ENCODE measurements at places on chromosomes 6 and 20.

GRCh38 chr6:44489910-44490604, 102.6 kb downstream of the CDC5L start:
- peak; percentile 98 for DNase-seq

DNA sequence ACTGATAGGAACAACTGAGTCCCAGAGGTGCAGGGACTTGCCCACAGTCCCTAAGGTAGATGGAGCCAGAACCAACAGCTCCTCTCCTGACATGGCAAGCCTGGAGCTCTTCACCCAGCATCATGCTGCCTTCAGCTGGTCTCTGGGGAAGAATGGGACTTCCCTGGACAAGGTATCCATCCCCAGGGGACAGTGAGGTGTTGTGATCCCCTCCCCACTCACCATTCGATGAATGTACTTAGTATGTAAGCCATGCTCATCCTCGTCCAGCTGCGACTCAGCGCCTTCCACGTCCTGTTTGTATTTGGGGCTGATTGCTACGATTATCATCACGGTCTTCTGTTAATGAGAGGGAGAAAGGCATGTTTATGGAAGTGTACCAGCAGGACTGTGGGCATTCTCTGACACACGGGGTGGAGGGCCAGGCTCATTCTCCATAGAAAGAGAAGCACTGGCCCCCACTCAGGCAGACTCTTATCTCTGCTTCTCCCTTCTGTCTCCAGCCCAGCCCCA, 39.4 kb downstream of the TRAF3IP2 start:
- DNase-seq: no peak

- DNase-seq: no peak
Measured at GRCh38 chr6:11890209-11890608, 111.6 kb upstream of the ADTRP start.

GRCh38 chr6:63881791-63882190, 246.2 kb downstream of the PHF3 start:
- DNase-seq: no peak

GRCh38 chr6:15553736-15554294, 109.0 kb downstream of the DTNBP1 start:
- DNase-seq: no peak

- no peak for DNase-seq
Measured at GRCh38 chr20:33843050-33843449, 31.9 kb downstream of the CHMP4B start.

DNA sequence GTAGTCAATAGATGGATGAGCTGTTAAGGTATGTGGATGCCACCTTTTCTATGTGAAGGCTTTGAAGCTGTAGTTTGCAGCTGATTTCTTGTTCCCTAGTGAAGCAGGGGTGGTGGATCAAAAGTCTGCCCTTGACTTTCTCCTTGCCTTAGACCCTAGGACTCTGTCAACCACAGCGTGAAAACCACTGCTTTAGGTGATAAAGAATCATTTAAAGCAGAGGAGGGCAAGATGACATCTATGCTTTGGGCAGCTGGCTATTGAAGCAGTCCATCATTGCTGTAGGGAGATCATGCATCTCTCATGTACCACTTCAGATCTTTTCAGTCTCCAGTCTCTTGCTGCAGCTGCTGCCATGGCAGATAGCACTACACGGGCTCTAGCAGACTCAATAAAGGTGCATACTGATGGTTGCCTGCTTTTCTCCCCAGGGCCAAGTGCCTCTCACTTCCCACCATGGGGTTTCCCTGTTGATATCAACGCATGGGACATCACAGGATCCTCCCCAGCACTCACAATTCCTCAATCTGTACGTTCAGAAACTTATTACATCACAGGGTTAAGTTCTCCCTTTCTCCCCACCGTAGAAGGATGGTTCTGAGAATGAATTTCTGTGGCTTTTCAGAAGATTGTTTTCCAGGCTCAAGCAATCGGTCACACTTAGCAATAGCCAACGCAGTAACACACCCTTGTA, 122.0 kb upstream of the STMND1 start:
- DNase-seq: no peak

GRCh38 chr20:63979557-63980316, at the start of gene SAMD10:
Gene SAMD10 (minus strand): TSS chr20:63979642. CDS start chr20:63979467, 175 bp downstream.
- DNase-seq: peak; percentile 54

- DNase-seq: no peak
Measured at GRCh38 chr20:36309643-36310042, 3.5 kb downstream of the DLGAP4 start.

GRCh38 chr6:118968416-118968815, 33.5 kb upstream of the MCM9 start:
- DNase-seq: peak; percentile 8

GRCh38 chr6:33123732-33124524, 48.1 kb downstream of the HLA-DPB1 start:
- peak; percentile 10 for DNase-seq

- DNase-seq: no peak
Measured at GRCh38 chr20:50305636-50306477, 115.2 kb downstream of the CEBPB start.

DNA sequence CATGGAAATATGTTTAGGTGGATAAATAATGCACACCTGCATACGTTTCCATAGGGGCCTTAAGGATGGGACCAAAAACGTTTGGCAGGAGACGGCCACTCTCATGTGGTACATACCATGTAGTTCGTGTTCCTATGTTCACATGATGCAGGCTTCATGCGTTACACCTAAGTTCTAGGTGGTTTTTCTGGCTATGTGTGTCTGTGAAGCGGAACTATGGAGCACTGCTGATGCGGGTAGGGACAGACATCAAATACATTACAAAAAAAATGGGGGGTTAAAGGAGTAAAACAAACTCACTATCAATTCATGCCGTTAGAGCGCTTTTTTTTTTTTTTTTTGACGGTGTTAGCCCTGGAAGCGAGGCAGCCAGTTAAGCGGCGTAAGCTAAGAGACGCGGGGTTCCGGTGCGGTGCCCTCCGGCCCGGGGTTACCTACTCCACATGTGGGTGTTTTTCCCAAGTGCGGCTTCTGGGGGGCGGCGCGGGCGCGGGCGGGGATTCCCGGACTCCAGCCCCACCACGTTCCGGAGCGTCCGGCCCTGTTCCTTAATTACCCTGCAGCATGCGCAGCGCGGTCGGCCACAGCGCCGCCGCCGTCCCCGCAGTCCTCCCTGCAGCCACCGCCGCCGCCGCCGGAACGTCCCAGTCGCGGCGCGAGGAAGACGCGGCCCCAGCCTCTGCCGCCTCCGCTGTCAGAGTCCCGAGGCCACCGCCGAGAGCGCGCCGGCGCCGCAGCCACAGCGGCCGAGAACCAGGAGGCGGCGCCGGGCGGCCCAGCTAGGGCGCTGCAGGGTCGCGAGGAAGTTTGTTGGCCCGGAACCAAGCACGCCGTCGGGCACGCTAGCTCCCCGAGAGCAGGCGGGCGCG, 648 bp downstream of the COL19A1 start:
- DNase-seq: peak; percentile 25

DNA sequence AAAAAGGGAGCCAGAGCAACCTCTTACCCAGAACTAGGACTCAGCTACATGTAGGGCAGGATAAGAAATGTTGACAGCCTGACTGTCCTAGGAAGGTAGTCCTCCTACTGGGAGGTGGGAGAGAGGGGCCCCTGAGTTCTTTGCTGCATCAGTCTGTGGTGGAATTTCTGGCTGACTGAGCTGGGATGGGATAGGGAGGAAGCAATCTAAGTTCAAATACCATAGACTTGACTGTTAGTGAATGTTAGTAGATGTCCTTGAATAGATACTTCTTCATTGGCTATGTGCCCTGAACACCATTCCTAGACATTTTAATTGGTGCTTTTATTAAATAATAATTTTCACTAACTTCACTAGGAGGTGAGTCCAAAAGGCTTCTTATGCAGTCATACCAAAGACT, 1343.6 kb upstream of the CITED2 start:
- peak; percentile 44 for DNase-seq

DNA sequence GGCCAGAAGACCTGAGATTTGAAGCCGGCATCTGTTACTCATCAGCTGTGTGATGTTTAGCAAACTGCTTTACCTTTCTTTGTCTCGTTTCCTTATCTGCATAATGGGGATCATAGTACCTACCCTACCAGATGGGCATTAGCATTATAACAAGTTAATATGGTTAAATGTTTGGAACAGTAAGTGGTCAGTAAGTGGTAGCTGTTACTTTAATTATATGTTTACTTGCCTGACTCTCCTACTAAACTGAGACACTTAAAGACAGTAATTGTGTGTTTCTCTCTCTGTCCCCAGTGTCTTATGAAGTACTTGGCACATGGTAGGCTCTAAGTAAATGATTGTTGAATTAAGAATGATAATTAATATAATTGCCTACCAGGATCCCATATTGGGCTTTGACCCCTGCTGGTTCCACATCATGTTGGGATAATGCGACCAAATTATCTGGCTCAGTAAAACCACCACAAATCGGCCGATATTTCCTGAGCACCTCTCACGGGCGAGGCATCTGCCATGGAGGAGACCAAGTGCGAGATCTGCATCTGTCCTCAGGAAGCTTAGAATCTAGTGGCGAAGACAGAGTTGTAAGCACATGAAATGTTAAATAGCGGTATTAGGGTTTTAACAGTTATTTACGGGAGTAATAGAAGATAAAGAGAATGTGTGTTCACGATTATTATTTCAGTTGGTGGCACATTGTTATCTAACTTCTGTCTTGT, 31.4 kb downstream of the PTK7 start:
- no peak for DNase-seq

GRCh38 chr6:113599444-113599843, 257.7 kb upstream of the MARCKS start:
- DNase-seq: peak; percentile 28

DNA sequence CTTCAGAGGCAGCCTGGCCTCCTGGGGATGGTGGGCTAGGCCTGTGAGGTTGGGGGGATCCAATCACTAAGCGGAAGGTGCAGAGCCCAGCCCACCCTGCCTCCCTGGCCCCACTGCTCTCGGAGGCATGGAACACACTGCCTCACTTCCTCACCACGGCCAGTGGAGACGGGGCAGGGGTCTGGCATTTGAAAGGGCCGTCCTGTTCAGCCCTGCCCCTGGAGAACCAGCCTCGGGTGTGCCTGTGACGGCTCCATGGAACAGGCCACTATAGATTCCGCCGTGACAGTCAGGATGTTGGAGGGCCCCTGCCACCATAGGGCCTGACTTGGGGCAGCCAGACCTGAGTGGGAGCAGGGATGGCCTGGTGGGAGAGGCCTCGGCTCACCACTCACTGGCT, 110.2 kb downstream of the DACT2 start:
- no peak for DNase-seq

DNA sequence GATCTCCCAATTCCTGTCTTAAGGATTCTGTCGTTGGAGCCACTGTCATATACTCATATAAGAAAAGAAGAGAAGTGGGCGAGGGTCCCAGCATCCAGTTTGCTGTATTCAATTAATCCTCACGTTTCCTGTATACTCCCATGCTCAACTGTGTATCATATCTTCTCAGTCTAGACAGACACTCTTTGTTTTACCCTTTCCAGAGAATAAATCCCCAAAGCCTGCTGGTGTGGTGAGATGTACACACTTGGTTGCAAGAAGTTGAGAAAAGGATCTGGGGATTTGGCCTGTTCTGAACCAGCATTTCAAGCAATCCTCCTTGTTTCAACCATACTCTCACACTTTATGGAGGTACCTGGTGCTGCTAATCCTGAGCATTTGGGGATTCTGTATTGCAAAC, 3.1 kb downstream of the TPMT start:
- DNase-seq: no peak

GRCh38 chr20:47708953-47709833, 76.1 kb downstream of the SULF2 start:
- no peak for DNase-seq

GRCh38 chr6:136745300-136745699, 47.0 kb downstream of the MAP3K5 start:
- no peak for DNase-seq

DNA sequence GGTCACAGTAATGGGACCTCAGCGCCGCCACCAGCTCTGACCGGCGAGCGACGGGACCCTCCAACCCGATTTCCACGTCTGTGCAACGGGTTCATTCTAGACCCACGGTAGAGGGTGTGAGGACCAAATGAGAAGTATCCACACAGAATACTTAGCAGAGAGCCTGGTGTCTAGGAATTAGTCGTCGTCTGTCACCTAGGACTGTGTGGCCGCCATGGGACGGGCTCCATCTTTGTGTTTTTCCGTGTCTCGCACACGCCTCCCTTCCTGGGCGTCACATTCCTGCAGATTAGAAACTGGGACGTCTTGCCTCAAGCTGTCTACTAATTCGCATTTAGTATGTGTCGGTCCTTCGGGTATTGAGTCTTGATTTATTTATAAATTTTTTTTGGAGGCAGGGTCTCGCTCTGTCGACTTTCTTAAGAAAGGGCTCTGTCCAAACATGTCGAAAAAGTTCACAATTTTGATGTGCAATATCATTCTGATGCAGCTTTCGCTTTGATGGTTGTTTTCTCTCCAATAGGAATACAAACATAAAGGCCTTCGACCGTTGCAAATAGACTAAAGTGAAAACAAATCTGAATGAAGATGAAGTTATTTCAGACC, 563 bp downstream of the MGME1 start:
- peak; percentile 34 for DNase-seq

DNA sequence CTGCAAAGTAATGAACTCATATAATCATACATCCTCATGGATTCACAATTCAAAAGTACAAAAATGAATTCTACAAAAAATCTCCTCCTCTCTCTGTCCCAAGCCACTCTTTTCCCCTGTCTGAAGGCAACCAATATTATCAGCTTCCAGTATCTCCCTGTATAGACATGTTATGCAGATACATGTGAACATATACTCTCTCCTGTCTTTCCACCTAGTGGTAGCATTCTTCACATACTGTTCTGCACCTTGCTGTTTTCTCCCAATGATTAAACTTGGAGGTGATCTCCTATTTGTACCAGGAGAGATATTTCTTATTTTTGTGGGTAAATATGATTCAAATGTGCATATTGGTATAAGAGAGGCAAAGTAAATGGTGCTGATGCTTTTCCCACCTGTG, 416.4 kb downstream of the EPM2A start:
- DNase-seq: no peak

GRCh38 chr6:41963371-41963770, 21.8 kb upstream of the CCND3 start:
- no peak for DNase-seq

DNA sequence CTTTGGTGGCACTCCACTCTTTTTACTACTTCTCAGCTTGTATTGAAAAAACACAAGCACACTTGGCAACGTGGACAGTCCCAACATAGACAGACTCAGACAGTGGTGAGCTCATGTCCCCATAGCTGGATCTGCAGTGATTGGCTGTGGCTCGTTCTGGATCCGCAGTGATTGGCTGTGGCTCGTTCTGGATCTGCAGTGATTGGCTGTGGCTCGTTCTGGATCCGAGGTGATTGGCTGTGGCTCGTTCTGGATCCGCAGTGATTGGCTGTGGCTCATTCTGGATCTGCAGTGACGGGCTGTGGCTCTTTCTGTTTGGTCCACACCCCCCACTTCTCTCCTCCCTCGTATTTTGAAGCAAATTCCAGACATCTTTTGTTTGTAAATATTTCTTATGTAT, 28.0 kb downstream of the OSBPL2 start:
- DNase-seq: no peak

- no peak for DNase-seq
Measured at GRCh38 chr6:41271901-41272395, 14.5 kb downstream of the TREM1 start.

GRCh38 chr20:2473516-2473915, 2.9 kb upstream of the SNRPB start:
- DNase-seq: peak; percentile 83
